Ovary (tissue), 10 donors: ENCODE measurements at places on chromosomes 4 and X. TPM values are rescaled to one million over a fixed set of nuclear protein-coding genes. Genes with fewer than 3 reads are reported as not detected.

GRCh38 chr4:110196206-110196870, 2.1 kb downstream of the ELOVL6 start:
- H3K4me1 ChIP-seq: peaks cover 1% of the 10 kb centered on the region
- peak overlapping the region; percentile 74 for H3K4me3 ChIP-seq
- H3K36me3 ChIP-seq: no peaks in the 10 kb centered on the region

DNA sequence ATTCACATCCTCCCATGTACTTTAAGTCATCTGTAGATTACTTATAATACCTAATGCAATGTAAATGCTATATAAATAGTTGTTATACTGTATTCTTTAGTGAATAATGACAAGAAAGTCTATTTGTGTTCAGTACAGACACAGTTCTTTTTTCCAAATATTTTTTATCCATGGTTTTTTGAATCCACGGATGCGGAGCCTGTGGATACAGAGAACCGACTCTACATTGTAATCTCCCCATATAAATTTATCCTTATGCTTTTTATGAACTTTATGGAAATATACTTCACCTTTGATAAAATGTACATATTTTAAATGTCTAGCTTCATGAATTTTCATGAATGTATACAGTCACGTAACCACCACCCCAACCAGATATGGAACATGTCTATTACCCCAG, 88.2 kb downstream of the DOCK11 start:
- no peak for DNase-seq
- no peak overlapping the region for H3K27ac ChIP-seq

DNA sequence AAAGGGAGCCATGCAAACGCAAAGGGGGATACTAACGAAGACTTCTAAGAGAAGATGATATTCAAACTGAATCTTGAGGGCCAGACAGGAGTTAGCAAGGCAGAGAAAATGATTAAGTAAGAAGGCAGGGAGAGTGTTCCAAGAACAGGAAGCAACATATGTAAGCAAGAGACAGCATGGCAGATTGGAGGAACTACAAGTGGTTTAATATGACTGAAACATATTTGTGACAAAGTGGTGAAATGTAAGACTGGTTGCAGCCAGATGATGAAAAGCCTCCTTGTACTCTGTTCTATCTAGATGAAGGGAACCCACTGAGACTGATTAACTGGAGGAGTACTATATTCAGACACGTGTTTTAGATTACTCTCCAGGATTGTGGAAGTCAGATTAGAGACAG, 116.6 kb upstream of the DIAPH2 start:
- no peaks in the 10 kb centered on the region for H3K27me3 ChIP-seq
- no peak for DNase-seq
- H3K4me1 ChIP-seq: no peaks in the 10 kb centered on the region
- no peak overlapping the region for H3K4me3 ChIP-seq
- H3K27ac ChIP-seq: no peak overlapping the region
- H3K36me3 ChIP-seq: no peaks in the 10 kb centered on the region

DNA sequence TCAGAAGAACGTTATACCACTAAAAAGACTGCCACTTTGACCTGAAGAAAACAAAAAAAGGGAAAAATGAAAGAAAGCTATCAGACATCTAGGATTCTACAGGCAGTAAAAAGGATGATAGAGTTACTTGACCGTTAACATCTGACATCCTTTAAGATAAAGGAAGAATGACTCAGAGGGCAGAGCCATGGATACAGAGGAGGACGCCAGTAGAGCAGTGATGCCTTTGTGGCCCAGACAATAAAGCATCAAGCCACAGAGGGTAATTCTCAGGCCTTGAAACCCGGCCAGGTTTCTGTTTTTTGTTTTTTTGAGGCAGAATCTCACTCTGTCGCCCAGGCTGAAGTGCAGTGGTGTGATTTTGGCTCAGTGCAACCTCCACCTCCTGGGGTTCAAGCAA, 9.5 kb upstream of the BEX1 start:
- no peak for DNase-seq
- H3K27me3 ChIP-seq: no peaks in the 10 kb centered on the region
- no peak overlapping the region for H3K27ac ChIP-seq
- H3K4me1 ChIP-seq: no peaks in the 10 kb centered on the region
- no peak overlapping the region for H3K4me3 ChIP-seq
- no peaks in the 10 kb centered on the region for H3K36me3 ChIP-seq

DNA sequence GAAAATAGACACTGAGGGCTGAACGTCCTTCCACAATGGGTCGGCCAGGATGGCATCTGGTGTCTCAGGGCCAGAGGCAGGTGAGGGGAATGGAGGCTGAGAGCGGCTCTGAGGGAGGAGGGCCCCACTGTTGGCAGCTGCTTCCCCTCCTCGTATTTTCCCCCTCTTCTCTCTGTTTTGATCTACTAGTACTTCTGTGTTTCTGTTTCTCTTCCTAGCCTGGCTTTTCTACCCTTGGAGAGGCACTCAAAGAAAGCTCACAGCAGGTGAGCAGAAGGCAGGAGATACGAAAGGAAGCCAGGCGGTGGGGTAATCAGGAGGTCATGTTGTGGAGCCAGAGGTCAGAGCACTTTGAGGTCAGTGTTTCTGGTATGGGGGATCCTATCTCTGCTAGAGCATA, 151.8 kb upstream of the GATB start:
- no peak for DNase-seq
- H3K4me3 ChIP-seq: no peak overlapping the region
- H3K27me3 ChIP-seq: no peaks in the 10 kb centered on the region
- H3K27ac ChIP-seq: no peak overlapping the region
- no peaks in the 10 kb centered on the region for H3K36me3 ChIP-seq

The MFAP3L gene
- 2.1 TPM for total RNA-seq
